LNCaP clone FGC (cell line): ENCODE measurements at places on chromosomes 16 and 17.

- DNase-seq, result no peak
Measured at GRCh38 chr17:40472733-40473452, 28.5 kb downstream of the TNS4 start.

- DNase-seq, result no peak
Measured at GRCh38 chr16:89870440-89870839, 3.0 kb upstream of the TCF25 start.

DNA sequence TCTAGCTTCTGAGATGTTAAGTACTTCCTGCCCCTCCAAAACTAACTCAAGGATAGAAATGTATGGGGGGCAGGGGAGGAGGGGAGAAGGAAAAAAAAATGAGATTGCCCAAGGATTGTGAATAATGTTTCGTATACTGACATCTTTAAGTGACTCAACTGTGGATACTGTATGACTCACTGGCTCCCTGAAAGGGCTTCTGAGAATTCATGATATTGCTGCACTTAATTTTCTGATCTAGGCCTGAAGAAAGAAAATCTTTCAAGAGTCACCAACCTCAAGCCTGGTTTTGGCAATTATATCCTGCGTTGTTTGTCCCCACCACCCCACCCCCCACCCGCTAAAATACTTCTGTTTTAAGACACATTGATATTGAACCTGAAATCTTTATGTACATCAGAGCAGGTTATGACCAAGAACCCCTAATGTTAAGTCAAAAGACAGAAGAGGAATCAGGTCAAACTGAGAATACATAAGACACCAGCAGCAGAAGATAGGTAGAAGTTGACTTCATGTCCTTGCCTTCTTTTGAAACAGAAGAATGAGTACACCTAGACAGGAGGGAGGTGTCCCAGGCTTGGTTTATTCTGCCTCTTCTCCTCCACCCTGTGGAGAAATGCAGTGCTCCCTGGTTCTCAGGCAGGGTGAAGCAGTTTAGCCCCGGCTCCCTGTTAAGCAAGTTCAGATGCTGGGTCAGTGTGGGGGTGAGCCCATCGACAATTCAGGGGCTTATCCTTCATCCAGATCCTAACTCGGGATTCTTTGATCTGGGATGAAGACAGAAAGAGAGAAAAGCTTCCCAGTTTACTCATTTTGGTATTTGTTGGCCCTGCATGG is 3.3 kb upstream of the FBXL20 start:
- DNase-seq, result no peak

DNA sequence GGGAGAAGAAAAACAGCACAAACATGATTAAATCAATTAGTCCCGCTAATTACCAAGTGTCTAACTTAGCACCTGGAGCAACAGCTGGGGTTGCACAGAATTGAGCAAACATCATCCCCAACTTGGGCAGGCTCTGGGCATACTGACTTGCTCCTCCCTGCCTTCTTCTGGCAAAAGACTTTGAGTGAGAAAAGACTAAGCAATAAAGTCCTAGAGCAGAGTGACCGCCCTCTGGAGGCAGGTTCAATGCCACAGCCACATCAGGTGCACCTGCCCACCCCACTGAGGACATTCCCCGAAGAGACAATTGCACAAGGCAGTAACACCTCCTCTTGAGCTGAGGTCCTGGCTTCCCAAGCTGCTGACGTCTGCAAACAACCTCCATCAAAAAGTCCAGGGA is 358.3 kb downstream of the SOX9 start:
- no peak for DNase-seq

GRCh38 chr16:75319513-75320411 is 68.3 kb upstream of the BCAR1 start:
- no peak for DNase-seq

- DNase-seq, result no peak
Measured at GRCh38 chr17:80969030-80969673, 22.5 kb upstream of the CHMP6 start.

GRCh38 chr16:51592535-51593300 is 441.6 kb upstream of the SALL1 start:
- DNase-seq, result no peak

DNA sequence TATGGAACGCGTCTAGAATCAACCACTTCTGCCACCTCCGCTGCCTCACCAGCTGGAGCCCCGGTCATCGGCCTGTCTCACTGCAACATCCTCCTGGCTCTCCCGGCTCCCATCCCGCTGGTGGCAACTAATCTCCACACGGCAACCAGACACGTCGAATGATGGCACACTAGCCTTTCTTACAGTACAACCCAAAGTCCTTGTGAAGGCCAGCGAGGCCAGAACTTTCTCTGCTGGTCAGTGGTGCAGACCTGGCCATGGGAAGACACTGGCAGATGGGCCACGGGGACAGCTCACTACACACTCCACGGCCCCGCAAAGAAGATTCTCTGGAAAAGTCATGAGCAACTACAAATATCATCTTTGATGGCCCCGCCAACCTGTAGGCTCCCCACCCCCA is 117.6 kb downstream of the RMI2 start:
- DNase-seq, result no peak

- DNase-seq, result no peak
Measured at GRCh38 chr16:72898216-72898825, 149.6 kb downstream of the ZFHX3 start.

GRCh38 chr16:75227361-75228142 is 8.8 kb downstream of the CTRB1 start:
- no peak for DNase-seq

DNA sequence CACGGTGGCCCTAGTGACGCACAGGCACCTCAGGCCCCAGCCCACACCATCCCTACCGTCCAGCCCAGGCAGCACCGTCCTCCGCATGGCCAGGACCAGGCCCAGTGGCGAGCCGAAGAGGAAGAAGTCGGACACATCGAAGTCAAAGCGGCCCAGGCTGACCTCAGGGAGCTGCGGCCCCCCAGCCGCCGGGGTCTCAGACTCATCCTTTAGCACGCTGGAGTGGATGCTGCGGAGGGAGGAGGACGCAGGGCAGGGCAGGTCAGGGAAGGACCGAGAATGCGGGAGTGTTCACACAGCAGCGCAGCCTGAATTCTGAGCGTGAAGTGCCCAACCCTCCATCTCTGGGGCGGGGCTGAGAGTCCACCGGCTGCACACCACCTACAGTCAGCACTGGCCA is 30.1 kb downstream of the PIMREG start:
- DNase-seq, result no peak
